ENCODE measurements at places on chromosomes 4 and X.

DNA sequence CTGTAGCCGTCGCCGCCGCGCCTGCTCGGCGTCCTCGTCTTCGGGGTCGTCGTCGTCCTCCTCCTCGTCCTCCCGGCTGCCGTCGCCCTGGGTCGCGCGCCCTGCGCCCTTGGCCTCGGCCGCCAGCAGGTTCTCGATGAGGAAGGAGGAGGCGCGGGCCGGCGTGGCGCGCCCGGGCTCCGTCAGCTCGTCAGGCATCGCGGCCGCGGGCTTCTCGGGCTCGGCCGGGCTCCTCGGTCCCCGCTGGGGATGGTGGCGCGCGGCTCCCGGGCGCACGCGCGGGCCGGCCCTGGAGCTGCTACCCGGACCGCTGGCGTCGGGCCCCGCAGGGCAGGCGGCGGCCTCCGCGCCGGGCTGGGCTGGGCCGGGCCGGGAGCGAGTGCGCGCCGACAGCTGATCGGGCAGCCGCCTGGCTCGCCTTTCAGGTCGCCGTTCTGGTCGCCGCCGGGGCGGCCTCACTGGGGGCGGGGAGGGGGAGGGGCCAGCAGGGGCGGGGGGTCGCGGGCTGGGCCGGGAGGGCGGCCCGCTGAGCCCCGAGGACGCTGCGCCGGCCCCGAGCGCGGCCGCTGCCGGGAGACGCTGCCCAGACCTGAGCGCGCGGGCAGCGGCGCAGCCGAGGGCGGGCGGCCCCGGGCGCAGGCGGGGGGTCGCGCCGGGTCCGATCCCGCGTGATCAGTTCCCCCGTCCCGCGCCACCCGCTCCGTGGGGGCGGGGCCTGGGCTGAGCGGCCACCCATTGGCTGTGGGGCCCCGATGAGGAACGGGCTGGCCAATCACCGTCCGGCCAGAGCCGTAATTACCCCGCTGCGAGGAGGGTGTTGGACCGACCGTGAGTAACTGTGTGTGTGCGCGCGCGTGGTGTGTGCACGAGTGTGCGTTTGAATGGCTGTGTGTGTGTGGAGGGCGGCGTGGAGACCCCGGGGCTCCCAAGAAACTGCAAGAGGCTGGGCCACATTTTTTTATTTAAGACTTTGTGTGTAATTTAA, at the start of gene HMX1:
HMX1 (minus strand) TSS at position 423 of the 985 bp plus-strand sequence; CDS start at position 198, 225 bp downstream.
- DNase-seq, result no peak

GRCh38 chrX:6980981-6981380, 166.5 kb upstream of the STS start:
- DNase-seq, result no peak

- no peak for DNase-seq
Observed at GRCh38 chr4:44912980-44913379, 186.6 kb upstream of the GNPDA2 start.

DNA sequence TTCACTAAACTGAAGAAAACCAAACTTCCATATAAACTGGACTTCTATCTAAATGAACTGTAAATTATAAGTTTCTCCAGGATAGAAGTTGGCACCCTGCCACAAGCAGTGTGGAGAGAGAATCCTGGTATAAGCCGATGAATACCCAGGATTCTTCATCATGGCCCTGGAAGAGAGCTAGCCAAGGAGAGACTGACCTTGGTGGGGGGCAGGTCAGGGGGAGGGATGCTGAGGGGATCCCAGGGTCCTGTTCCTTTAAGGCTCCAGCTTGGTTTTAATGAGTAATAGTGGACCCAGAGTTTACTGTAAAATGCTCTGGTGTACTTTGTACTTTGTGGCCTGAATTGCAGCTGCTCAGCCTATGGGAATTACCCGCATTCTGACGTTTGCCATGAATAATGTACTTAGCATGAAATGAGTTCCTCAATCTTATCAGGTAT, 16.9 kb downstream of the RASSF6 start:
- no peak for DNase-seq

GRCh38 chr4:98406819-98407218, 145.6 kb downstream of the RAP1GDS1 start:
- DNase-seq, result no peak

GRCh38 chr4:1233641-1234308, 15.2 kb downstream of the CTBP1 start:
- no peak for DNase-seq

GRCh38 chr4:108369035-108369655, 200.4 kb upstream of the LEF1 start:
- no peak for DNase-seq

DNA sequence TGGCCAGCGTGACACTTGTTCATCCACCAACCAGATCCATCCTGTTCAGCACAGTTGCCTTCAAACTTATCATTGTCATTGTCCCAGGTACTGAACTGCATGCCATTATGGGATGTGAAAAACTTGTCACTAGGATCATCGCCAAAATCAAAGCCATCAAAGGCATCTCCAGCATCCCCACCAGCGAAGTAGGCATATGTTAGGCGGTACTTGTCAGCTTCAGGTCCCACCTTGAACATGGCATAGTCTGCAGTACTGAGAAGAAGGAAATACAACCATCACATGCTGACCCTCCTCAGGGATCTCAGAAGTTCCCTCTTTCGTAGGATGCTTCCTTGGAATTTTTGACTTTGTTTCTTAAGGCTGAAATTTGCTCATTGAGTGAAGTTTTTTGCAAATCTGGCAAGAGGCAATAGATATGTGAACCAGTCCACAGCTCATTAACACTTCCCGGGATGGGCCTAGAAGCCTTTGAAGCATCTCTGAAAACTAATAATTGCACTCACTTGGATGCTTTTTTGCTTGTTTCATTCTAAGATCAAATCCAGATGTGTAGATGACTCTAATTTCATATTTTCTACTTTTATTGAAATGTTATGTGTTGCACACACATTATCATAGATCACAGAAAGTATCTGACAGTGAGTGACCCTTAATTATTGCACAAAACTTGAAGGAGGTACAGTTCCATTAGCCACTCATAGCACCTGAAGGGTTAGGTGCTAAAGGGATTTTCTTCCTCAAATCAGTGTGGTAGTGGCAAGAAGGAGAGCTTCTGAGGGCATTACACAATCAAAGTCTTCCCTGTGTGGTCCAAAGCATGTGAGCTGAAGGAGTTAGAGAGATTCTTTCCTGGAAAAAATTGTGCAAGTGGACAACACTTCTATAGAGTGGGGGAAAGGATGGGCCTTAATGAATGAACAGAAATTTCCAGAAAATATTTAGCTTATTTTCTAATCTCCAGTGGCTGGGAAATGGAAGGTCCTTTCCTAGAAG, 5.4 kb downstream of the FGG start:
- DNase-seq, result no peak

GRCh38 chr4:57344296-57344695, 234.1 kb upstream of the IGFBP7 start:
- DNase-seq, result no peak

DNA sequence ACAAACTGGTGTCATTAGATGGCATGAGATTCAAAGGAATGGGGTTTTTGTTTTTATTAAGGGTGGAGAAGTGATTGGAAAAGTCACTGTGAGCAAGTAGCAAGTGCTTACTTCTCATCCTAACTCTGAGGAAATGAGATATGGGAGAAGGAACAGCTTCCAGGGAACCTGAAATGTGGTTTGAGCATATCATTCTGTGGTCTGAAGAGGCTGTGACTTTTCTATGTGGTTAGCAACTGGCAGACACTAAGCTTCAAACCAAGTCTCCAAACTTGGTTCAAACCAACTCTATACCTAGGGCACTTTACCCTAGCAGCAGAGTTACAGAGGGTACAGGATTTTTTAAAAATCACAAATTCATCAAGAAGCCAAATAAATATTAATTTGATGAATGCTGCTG, 58.2 kb downstream of the DCLK2 start:
- DNase-seq, result no peak
